Activated gamma-delta T cell (primary cell): ENCODE measurements at places on chromosomes 12 and 14.

DNA sequence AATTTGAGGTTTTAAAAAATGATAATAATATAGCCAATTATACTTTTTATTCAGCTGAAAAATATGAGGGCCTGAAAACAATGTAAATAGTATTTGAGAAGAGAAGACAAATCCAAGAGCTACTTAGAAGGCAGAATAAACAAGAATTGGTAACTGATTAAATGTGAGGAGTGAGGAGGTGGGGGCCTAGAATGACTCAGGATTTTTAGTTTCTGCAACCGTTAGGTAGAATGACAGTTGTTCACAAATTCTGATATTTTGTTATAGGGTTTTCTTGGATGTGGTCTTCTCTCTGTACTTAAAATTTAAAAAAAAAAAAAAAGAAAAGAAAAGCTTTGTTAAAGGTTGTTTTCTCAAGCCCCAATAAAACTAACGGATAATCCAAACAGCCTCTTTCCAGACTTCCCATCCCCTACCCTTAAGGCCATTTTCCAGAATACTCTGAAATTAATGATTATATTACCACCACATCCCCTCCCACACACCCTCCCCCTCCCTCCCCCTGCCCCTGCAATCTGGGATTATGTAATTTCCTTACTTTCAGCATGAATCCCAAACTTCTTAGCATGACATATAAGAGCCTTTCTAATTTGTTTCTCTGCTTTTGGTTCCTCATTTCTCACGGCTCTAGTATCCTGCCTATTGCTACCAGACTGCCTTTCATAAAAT lies 50.4 kb downstream of the LRP6 start:
- no peak for DNase-seq

DNA sequence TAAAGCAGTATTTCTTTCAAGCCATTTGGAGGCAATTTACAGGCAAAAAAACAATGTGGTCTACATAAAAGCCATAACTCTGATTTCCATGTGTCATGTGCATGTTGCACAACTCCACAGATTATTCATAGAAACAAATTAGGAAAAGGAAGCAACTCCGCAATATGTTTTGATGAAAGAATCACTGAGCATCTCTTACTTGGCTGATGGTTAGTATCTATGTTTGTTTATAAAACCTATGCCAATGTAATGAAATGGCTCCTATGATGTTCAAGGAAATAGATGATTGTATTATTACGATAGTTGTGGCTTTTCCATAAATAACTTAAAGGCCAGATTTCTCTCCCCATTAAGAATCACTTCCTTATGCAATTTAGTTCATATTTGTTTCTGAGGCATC lies 373.7 kb downstream of the CCDC91 start:
- no peak for DNase-seq

- no peak for DNase-seq
Measured at GRCh38 chr14:104250175-104250574, 111.8 kb downstream of the KIF26A start.

- no peak for DNase-seq
Measured at GRCh38 chr12:45408729-45409114, 192.8 kb downstream of the ANO6 start.
